ENCODE measurements at places on chromosomes 2 and 18. TPM values are rescaled to one million over a fixed set of nuclear protein-coding genes. Genes with fewer than 3 reads are reported as not detected.

DNA sequence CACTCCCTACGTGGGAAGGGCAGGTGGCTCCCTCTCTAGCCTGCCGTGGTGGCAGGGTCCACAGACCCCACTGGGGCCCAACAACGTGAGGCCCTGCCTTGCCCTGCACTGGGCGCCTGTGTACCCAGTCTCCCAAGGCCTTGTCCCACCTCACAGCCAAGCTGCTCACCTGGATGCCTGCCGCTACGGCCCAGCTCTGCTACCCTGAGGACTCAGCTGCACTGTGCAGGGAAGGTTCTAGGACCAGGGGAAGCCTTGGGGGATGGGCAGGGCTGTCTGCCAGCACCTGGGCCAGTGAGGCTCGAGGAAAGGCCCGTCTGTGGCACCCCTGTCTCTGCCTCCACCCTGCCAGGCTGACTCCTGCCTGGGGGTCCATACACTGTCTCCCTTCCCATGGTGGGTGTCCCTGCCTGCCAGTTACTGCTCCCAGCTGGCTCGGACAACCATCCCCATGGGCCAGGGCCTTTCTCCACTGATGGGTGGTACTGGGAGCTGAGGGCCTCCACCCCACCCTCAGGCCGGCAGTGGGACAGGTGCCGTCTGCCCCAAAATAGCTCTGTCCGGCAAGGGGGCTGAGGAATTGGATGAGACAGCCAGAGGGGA is 33.2 kb downstream of the HS6ST1 start:
- H3K4me1 ChIP-seq = peaks cover 2% of the 10 kb centered on the region
- H3K36me3 ChIP-seq = no peaks in the 10 kb centered on the region
- H3K27ac ChIP-seq = no peak overlapping the region
- no peaks in the 10 kb centered on the region for H3K27me3 ChIP-seq
- DNase-seq = no peak

- no peak overlapping the region for H3K4me3 ChIP-seq
- peaks cover 63% of the 10 kb centered on the region for H3K4me1 ChIP-seq
- DNase-seq = peak; percentile 50
- H3K27me3 ChIP-seq = peaks cover 4% of the 10 kb centered on the region
Measured at GRCh38 chr2:134683561-134684112, 35.2 kb downstream of the TMEM163 start.

GRCh38 chr2:855177-855576 is 95.5 kb upstream of the SNTG2 start:
- peak; percentile 51 for DNase-seq
- peak overlapping the region; percentile 64 for H3K27ac ChIP-seq
- H3K27me3 ChIP-seq = no peaks in the 10 kb centered on the region
- H3K4me3 ChIP-seq = peak overlapping the region; percentile 53

DNA sequence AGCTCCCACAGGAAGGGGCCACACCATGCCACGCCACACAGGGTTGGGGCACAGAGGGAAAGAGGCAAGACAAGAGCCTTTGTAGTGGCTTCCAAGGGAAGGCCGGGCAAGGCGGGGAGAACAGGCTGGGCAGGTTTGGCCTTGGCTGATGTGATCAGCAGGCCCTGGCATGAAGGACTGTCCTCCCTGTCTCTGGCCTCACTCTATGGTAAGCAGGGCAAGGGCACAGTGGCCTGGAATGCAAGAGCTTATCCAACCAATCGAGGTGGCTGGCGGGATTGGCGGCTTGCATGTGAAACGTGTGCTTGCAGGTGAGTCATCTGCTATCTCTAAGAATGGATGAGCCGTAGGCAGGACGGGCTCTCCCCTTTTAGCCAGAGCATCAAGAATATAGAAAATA is 6.4 kb upstream of the ATP9B start:
- DNase-seq = no peak
- H3K4me3 ChIP-seq = no peak overlapping the region
- H3K36me3 ChIP-seq = peaks cover 24% of the 10 kb centered on the region

DNA sequence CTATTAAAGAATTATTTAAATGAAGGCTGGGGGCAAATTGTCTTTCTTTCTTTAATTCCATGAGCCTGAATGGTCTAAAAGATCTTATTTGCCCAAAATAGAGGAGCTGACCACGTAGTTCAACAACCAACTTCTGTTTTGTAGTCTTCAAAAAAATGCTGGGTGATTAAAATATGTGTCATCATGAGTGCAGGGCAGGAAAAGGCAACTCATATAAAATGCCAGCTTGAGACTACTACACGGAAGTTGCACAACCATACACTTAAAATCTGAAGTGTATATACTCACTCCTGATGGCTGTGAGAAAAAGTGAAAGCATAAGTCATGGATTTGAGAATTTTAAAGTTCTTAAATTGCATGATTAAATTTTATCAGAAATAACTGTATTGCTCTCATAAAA is 210.9 kb downstream of the DYM start:
- no peak overlapping the region for H3K4me3 ChIP-seq
- DNase-seq = no peak
- peaks cover 7% of the 10 kb centered on the region for H3K4me1 ChIP-seq
- peaks cover 27% of the 10 kb centered on the region for H3K36me3 ChIP-seq

GRCh38 chr2:10434886-10435819 is 13.0 kb downstream of the ODC1 start:
- no peak overlapping the region for H3K27ac ChIP-seq
- no peak overlapping the region for H3K4me3 ChIP-seq
- H3K27me3 ChIP-seq = peaks cover 12% of the 10 kb centered on the region
- H3K36me3 ChIP-seq = peaks cover 14% of the 10 kb centered on the region
- peaks cover 15% of the 10 kb centered on the region for H3K4me1 ChIP-seq

DNA sequence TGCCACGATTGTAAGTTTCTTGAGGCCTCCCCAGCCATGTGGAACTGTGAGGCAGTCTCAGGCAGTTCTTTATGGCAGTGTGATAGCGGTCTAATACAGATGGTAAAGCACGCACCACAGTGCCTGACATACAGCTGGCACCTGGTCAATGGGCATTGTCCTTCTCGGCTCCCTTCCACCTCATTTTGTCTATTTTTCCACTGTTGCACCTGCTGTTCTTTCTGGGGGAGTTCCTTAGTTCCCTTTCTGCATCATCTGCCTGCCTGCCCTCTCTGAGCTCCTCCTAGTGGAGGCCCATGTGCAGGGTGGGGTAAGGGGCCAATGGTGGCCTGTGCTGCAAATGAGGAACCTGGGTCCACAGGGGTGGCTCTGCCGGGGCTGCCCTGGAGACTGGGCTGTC is 157.6 kb downstream of the LPIN1 start:
- no peaks in the 10 kb centered on the region for H3K4me1 ChIP-seq
- H3K36me3 ChIP-seq = no peaks in the 10 kb centered on the region
- DNase-seq = no peak
- no peak overlapping the region for H3K27ac ChIP-seq

DNA sequence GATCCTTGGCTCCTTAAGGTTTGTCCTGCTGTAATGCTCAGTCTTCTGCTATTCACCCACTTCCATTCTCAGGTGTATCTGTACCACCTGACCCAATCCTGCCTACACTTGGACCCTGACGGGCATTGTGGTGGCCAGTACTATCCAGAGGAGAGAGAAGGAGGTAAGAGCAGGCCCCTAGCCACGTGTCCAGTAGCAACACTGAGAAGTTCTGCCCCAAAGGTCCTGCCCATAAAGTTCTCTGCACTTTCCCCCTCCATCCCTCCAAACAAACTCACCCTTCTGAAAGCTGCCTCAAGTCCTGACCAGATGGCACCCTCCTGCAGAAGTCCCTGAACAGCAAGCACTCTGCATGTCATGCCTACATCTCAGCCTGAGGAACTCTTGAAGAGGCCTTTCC is 18.3 kb downstream of the TTC32 start:
- H3K27me3 ChIP-seq = no peaks in the 10 kb centered on the region
- no peak overlapping the region for H3K27ac ChIP-seq
- DNase-seq = peak; percentile 5

DNA sequence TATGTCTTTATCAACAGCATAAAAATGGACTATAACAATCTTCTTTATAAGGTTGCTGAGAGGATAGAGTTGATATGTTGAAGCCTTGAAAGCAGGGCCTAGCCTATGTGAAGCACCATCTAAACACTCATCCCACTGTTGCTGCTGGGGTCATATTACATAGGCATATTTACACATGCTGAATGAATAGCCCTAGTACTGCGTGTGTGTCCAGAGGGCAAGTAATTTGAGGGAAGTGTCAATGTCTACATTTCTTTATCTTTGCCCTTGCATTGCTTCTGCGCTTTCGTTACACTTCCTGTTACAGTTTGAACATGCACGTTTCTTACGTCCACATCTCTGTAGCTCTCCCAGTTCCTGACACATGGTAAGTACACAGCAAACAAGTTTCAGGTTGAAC is 280.3 kb upstream of the ATP5MC3 start:
- no peaks in the 10 kb centered on the region for H3K36me3 ChIP-seq
- no peak for DNase-seq
- H3K4me1 ChIP-seq = no peaks in the 10 kb centered on the region
- H3K27me3 ChIP-seq = no peaks in the 10 kb centered on the region

DNA sequence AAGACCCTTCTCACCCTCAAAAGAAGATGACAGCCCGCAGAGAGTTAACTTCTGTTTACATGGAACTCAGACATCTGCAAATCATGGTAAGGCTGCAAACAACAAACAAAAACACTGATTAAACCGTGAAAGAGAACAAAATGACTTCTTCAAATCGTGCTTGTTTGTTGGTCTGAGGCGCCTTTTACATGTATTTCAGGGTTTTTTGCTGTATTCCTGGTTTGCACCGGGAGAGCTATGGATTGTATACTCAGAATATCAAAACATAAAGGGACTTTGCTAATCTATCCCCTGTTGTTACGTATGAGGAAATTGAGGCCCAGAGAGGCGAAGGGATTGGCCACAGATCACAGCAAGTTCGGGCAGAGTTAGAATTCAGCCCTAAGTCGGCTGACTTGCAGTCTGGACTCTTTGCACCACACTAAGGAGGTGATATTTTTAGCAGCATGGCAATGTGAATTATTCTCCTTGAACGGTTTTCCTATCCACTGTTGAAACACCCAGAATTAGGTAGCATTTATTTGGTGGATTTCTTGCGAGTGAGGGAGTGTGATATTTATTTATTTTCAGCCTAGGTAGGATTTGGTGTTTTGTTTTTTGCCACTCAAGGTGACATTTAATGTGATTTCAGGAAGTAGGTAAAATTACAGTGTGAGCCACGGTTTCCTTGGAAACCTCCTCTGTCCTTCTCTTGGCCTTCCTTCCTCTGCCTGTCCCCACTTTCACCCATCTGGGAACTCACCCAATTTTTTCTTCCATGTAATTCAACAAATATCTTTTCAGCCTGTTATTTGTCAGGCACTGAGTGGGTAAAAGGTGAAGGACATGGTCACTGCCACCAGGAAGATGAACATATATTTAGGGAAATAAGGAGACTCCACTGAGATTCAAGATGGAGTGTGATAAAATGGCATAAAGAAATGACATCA is 980 bp upstream of the PDE6D start:
- peaks cover 6% of the 10 kb centered on the region for H3K36me3 ChIP-seq
- peak overlapping the region; percentile 90 for H3K27ac ChIP-seq
- H3K4me1 ChIP-seq = peaks cover 60% of the 10 kb centered on the region
- DNase-seq = peak; percentile 40
- H3K27me3 ChIP-seq = no peaks in the 10 kb centered on the region

DNA sequence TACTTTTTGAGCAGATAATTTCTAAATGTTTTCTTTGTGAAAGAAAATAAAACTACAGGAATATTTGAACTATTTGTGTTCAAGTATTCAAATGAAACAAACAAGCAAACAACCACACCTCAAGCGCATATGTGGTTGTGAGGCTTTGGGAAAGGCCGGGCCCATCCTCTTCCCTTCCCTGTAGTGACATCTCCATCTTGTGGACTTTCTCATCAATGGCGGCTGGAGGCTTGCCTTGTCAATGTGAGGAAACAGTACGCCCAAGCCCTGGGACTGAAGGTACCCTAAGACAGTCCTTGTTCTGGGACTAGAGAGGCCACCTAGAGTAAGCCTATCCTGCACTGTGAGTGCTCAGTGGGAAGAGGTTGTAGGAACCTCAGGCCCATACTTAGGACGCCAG is 166.8 kb downstream of the TPGS2 start:
- H3K27ac ChIP-seq = no peak overlapping the region
- no peak for DNase-seq
- no peaks in the 10 kb centered on the region for H3K4me1 ChIP-seq
- H3K36me3 ChIP-seq = no peaks in the 10 kb centered on the region

DNA sequence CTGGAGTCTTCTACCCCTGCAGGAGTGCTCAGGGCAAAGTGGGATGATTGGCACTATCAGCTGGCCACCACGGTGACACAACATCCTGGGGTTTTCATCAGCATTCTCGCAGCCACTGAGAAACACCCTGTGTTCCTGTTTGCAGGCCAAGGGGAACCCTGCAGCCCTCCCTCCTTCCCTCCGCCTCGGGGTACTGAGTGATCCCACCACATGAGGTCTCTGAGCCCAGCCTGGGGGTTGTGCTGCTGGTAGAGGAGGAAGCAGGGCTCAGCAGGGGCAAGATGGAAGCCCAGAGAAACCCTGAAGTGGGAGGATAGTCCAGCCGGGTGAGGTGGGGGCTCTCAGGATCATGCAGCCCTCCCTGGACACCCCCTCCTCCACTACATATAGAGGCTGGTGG is at the start of gene OXER1:
TSS of gene OXER1 (minus strand) at position 40 of the 400 bp plus-strand sequence. CDS start 73 bp downstream, outside the sequence.
- H3K27ac ChIP-seq = no peak within 1 kb of the TSS
- no peaks in the 10 kb centered on the region for H3K4me1 ChIP-seq
- H3K27me3 ChIP-seq = no peaks in the 10 kb centered on the region
- DNase-seq = no peak
- no peak within 1 kb of the TSS for H3K4me3 ChIP-seq

- H3K4me1 ChIP-seq = no peaks in the 10 kb centered on the region
- no peak overlapping the region for H3K27ac ChIP-seq
- no peak overlapping the region for H3K4me3 ChIP-seq
- H3K27me3 ChIP-seq = peaks cover 2% of the 10 kb centered on the region
- no peaks in the 10 kb centered on the region for H3K36me3 ChIP-seq
- no peak for DNase-seq
Measured at GRCh38 chr2:158761621-158762020, 33.5 kb upstream of the DAPL1 start.

DNA sequence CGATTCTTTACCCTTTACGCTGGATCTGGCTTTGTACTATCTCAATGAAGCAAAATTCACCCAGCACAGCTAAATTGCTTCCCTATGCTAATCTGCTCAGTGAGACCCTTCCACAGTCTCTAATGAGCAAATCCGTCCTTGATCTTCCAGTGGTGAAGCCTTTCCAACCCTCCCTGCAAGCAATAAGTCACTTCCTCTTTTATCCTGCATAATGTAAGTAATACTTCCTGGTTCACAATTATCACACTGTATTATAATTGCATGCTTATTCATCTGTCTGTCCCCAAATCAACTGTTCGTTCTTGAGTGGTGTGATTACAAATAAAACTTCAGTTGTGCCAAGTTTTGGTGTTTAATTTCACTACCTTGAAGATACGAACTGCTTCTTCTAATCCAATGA is 404.0 kb downstream of the ADCYAP1 start:
- DNase-seq = no peak
- no peaks in the 10 kb centered on the region for H3K4me1 ChIP-seq
- H3K27ac ChIP-seq = no peak overlapping the region

- H3K27ac ChIP-seq = peak overlapping the region; percentile 63
- peaks cover 31% of the 10 kb centered on the region for H3K4me1 ChIP-seq
- peak overlapping the region; percentile 26 for H3K4me3 ChIP-seq
- H3K27me3 ChIP-seq = no peaks in the 10 kb centered on the region
- H3K36me3 ChIP-seq = no peaks in the 10 kb centered on the region
- DNase-seq = peak; percentile 56
Measured at GRCh38 chr2:112156152-112156986, 18.2 kb downstream of the FBLN7 start.

ZAP70 gene
- 283 TPM for total RNA-seq

GKN1 gene
- total RNA-seq = not detected

REG3G gene
- total RNA-seq = not detected

RNF125 gene
- total RNA-seq = 43.8 TPM

L3MBTL4 gene
- not detected for total RNA-seq

All from activated CD4-positive, alpha-beta memory T cell treated with anti-CD3 and anti-CD28 coated beads, Interleukin-2, amount 10 ng/mL, durations not matched to agents 7 days and 5 days (primary cell).